Cardiac fibroblast (primary cell): ENCODE measurements at places on chromosomes 5 and 9.
A peak's percentile ranks its signal among the peaks of the same experiment; 100 is the strongest.

DNA sequence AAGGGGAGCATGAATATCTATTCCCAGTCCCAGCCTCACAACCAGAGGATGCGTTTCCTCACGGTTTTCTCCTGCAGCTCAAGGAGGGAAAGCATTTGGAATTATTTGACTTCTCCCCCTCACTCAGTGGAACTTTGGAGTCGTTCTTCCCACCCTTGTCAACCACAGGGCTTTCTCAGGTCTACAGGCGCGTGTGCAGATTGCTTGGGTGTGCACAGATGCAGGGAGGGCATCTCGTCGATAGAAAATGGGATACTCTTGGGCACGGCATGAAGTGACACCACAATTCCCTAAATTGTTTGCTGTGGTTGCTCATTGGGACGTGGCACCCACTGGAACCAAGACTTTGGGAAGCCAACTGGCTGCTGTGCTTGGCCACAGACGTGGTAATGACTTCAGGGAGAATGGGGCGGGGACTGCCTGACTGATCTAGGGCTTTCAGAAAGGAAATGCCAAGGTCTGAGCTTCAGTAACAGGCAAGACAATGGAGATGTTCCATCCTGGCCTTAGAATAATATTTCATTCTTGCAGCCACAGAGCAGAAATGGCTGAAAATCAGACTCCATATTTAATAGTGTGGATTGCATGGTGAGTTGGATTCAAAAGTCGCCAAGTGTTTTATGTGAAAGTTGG lies 12.2 kb upstream of the OBP2B start:
- DNase-seq, result no peak

DNA sequence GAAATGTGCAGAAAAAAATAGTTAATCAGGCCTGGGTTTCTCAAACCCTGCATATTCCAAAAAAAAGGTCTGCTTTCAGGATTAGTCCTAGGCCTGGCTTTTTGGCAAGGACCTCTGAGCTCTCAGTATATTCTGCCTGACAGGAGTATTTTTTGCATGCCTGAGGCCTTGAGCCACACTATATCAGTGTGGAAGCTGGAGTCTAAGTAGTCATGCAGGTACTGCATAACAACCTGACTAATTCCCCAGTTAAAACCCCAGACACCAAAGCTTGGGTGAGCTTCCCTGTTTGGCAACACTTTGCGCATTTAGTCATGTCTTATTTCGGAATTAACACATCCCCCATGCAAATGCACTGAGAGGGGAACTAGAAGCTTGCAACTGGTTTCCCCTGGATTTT lies 359.5 kb downstream of the CETN3 start:
- no peak for DNase-seq

DNA sequence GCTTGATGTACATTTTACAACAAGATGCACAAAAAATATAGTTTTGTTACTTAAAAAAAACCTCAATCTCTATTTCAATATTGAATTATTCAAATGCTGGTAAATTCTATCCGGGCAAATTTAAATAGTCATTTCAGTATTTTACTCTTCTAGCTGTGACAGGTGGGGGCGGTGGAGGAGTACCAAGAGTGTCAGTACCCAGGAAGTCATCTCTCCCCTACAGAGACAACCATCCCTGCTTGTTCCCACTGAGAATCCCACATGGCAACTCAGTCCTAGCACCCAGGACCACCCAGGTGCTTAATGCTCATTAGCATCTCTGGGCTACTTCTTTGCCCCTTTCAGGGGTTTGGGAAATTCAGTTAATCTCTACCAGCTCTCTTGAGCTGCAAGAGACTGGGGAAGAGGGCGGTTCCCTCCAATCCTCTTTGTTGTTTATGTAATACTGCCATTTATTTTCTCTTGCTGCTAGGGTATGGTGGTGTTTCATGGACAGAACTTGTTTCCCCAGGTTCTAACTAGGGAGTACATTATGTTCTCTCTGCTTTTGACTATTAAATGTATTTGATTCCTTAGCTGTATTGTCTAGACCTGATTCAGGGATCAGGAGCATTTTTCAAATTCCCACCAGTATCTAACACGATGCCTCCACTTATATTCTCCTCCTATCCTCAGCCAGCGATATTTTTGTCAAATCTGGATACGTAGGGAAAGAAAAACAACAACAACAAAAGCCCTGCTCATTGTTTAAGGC lies 122.5 kb downstream of the CDH18 start:
- DNase-seq, result no peak

GRCh38 chr5:61148515-61148914 lies 13.8 kb downstream of the SMIM15 start:
- DNase-seq, result no peak

GRCh38 chr5:97998941-97999340 lies 774.5 kb upstream of the RGMB start:
- DNase-seq, result no peak

DNA sequence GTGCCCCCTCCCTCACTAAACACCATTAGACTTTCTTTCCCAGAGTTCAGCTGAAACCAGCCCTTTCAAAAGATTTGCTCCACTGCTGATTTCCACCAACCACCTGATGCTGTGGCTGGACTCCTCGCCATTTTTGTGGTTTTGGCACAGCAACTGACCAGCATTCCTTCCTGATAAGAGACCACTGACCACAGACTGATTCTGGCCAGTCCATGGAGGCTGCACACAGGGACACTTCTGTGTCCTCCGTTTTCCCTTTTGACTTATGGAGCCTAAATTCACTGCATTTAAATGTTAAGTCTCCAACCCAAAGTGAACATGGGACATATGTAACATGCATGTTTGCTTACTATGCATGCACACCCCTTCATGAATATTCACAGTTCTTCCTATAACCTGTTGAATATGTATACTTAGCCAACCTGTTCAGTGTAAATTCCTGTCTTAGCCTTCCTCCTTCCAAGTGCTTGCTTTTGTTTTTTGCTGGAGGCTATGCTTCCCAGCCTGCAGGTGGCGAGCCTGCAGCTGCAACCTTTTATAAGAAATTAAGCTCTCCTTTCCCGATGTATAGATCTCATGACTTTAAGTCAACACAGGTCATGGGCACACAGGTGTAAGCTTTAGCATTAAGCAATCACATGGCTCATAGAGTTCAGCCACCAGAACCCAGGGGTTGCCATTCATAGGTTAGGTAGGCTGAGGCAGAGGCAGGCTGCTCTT lies 78.7 kb downstream of the ACTL7B start:
- peak; percentile 51 for DNase-seq

GRCh38 chr9:8600914-8601680 lies 801.5 kb upstream of the DMAC1 start:
- no peak for DNase-seq

DNA sequence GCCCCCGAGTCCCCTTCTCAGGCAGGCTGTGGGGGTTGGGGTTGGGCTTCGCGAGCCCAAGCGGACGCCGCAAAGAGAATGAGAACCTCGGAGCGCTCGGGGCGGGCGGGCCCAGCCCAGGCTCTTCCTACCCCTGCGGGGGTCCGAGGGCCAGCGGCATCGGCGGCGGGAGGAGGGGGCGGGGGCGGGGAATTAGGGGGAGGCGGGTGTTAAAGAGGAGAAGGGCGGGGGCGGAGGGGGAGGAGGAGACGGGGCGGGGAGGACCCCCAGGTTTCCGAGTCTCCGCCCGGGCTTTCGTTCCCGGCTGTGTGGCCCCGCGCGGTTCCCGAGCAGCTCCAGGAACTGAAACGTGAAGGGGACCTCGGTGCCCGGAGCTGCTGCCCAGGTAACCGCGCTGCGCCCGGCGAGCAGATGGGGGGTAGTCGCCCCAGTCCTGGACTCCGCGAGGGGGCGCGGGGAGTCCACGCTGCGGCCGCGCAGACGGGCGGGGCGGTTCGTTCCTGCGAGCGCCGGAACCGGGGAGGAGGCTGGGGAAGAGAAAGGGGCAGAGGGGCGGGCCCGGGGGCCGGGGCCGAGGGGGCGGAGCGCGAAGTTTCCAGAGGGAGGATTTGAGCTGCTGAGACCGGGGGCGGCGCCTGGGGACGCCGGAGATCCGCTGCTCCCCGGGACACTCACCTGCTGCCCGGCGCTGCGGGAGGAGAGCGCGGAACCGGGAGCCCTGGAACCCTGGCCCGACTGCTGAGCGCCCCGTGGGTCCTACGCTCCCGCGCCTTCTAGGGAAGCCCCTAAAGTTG lies 38.4 kb upstream of the PLEKHG4B start:
- peak; percentile 8 for DNase-seq

- DNase-seq, result no peak
Observed at GRCh38 chr5:172150514-172151425, 37.3 kb downstream of the STK10 start.

GRCh38 chr9:79131824-79132377 lies 439.9 kb upstream of the TLE4 start:
- no peak for DNase-seq

GRCh38 chr9:135522137-135522877 lies 1.1 kb downstream of the LCN1 start:
- no peak for DNase-seq

- no peak for DNase-seq
Observed at GRCh38 chr9:97445119-97445701, 33.3 kb downstream of the TDRD7 start.

- DNase-seq, result no peak
Observed at GRCh38 chr5:179407191-179408175, 62.2 kb upstream of the ADAMTS2 start.

DNA sequence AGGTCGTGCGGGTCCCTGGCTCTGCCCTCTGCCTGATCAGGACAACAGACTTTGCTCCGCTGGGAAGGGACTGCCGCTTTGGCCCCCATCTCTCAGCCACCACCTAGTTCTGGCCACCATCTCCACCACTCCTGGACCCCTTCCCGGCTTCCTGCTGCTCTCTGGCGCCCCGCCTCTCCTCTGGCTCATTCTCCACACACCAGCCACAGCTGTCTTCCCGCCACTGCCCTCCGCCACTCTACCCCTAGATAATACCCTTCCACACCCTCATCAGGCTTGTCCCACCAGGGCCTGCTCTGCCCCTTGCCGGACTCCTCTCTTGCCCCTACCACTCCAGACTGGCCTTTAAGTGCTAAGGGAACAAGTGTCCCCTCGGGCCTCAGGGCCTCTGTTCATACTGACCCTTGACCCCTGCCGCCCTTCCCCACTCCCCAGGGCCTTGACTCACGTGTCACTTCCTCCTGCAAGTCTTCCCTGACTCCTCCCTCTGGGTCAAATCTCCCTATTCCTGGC lies 3.0 kb upstream of the CDX1 start:
- no peak for DNase-seq

DNA sequence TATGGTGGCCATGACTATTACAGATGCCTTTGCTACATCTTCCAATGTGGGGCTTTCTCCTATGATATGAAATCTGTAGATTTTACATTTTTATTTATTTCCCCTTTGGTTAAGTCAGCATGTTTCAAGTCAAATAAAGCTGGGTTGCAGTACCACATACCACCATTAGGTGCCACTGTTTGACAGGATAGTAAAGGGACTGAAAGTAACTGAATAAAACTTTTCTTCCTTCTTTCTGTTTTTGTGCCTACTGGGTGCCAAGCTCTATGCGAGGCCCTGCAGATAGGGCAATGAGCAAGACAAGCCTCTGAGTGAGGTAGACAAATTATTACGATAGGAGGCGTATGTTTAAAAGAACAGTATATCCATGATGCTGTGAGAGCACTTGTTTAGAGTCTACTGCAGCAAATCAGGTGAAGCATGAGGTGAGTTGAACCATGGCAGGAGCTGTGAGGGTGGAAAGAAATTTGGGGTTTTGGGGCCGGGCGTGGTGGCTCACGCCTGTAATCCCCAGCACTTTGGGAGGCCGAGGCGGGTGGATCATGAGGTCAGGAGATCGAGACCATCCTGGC lies 64.8 kb downstream of the GDNF start:
- peak; percentile 80 for DNase-seq

DNA sequence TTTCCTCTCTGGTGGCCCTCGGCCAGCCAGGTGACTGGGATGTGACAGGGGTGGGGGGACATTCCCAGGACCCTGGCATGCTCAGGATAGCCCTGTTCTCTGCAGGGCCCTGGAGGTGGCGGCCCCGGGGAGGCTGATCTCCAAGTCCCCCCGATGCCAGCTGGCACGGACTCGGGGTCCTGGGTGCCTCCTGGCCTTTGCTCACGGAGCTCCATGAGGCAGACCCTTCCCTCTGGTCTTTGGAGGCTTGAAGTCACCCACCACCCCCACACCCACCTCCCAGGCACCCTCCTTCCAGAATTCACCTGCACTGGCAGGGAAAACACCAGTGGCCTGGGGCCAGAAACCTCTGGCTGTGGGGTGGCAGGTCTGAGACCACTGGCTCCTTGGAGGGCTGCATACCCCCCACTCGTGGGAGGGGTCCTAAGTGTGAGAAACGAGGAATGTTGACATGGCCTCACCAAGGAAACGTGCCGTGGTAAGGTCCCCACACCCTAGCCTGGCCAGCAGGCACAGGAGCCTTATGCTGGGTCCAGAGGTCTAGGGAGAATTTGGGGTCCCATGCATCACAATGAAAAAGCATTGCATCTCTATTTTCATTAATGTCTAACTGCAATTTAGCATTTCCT lies 130.8 kb upstream of the FAM120A start:
- DNase-seq, result no peak

- DNase-seq, result no peak
Observed at GRCh38 chr5:133466556-133467334, 145.6 kb downstream of the FSTL4 start.
